ENCODE measurements at places on chromosomes 7 and 10.

DNA sequence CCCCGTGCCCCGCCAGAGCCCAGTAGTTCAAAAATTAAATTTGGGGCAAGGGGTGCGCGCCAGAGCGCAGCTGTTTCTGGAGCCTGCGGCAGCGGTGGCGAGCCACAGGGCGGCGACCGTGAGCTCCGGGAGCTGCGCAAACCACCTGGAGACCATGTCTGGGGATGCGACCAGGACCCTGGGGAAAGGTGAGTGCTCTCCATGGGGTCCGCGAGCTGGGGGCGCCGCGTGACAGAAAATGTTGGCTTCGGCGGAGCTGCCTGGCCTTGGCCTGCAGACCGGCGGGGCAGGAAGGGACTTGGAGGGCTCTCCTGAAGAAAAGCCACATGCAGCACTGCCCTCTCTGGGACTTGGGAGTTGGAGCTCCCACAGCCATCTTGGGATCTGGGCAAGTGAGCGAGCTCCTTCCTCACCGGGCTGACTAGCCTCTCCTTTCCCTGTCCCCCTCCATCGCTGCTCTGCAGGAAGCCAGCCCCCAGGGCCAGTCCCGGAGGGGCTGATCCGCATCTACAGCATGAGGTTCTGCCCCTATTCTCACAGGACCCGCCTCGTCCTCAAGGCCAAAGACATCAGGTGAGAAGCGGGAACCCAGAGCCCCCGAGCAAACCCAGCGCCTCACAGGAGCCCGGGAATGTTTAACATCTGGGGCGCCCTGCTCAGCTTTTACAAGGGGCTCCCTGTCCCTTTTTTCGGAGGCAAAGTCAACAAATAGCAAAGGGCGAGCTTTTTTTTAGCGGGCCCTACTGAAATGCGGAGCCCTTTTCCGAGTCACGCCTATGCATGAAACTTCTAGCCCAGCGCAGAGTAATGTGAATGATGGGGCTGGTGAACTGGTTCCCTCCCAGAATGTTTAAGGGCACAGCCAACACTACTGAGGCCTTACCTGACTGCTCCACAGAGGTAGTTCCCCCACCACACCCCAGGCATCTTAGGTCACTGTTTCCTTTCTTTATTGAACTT, 6.1 kb downstream of the GSTO2 start:
- DNase-seq, result no peak

DNA sequence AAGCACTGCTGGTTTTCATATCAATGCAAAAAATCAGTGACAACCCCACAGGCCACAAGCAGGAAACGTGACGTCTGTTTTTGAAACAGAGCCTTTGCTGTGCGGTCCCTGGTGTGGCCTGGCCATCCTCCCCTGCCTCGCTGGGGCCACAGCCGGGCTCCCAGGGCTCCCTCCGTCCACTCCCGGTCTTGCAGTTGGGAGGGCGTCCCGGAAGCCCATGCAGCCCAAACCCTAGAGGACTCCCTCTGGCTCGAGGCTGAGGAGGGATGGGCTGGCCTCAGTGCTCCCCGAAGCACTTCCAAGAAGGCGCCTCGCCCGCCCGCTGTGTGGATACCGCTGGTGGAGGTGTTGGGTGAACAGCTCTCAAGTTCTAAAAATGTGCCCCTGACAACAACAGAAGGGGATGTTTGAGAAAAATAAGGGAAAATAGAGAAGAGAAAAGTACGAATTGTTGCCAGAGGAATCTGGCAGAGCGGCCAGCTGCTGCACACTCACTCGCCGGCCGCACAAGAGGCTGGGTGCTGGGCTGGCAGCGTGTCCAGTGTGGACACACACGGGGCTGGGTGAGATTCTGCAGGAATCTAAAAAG, 73.5 kb downstream of the ZRANB1 start:
- peak; percentile 5 for DNase-seq

DNA sequence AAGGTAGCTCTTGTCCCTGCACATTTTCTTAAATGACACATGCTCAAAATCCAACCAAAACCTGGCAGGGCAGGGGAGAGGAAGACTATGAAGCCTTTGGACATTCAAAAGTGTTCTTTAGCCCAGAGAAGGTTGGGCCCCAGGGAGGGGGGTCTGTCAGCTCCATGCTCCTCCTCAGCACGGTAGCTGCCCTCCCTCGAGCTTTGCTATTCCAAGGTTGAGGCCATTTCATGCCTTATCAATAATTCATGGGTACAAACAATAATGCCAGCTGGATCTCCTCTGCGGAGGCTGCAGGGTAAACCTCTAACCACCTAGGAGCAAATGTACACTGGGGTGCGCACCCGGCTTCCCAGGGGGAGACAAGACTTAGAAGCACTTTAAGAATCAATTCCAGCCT, 61.5 kb downstream of the SLIT1 start:
- DNase-seq, result no peak

GRCh38 chr10:109831846-109832245, 91.5 kb downstream of the XPNPEP1 start:
- no peak for DNase-seq

- no peak for DNase-seq
These were observed 17.6 kb downstream of the ZDHHC16 start for GRCh38 chr10:97463363-97464132.

GRCh38 chr7:111086532-111086931, 4.4 kb upstream of the LRRN3 start:
- DNase-seq, result no peak

DNA sequence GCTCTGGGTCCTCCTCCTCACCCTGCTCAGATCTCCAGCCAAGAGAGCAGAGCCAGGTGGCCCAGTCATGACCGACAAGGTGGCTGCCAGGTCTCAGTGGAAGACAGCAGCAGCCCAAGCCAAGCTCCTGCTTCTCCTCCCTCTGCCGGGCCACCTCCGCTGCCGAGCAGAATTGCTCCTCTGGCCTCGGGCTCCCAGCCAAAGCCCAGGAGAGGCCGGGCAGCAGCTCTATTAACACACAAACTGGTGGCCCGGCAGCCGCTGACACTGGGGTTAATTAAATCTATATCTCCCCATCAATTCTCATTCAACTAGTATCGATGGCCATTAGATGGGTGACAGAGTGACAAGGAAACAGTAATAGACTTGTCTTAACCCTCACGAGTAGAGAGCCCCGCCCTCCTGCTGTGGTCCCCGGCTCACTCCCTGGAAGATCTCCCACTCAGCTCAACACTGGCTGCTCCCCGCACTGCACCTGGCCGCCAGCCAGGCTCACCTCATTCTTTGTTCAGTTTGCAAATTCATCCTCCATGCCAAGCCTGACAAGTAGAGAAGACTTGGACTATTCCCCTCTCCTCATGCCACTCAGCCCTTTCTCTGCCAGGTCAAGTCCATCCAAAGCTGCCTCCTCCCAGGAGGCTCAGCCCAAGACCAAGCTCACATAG, 74.1 kb upstream of the UNC5B start:
- no peak for DNase-seq

DNA sequence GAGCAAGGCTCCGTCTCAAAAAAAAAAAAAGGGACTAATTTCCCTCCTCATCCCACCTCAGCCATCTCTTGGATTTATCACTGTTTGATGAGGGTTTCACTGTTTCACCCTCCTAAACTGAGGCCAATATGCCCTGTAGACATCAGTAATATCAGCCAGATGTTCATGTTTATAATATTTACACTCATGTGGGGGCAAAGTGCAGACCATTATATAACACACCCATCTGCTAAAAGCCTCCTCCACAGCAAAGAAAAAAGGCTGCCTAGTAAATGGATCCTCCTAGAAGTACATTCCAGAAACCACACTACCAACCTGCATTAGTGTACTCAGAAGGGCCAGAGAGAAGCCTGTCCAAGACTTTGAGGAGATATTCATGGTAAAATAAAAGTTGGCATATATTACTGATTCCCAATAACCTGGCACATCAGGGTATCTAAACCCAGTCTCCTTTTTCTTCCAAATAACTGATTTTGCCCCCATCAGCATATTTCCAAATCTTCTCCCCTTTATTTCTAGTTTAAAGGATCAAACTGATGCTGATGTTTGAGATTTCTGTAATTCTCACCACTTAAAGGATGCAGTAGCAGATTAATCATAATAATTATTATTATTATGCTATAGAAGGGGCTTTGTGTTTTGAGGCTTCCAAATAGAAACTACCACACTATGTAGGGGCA, 55.1 kb downstream of the LGI1 start:
- DNase-seq, result no peak

DNA sequence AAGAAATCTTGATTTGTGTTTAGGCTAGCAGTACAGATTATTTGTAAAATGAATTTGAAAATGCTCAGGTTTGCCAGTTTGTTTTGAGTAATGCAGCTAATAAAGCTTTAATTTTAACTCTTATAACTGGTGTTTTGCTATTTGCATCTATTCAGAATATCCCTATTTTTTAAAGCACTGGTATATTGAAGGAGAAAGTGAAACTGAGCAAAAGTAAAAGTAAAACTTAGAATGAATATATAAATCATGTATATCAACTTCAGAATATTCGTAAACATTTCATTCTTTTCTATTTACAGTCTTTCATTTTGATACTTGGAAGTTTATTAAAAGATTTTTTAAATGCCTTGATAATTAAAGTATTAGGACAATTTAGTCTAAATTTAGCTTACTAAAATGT, 26.2 kb downstream of the TASOR2 start:
- no peak for DNase-seq

GRCh38 chr10:59033622-59034021, 142.8 kb upstream of the PHYHIPL start:
- DNase-seq, result no peak

DNA sequence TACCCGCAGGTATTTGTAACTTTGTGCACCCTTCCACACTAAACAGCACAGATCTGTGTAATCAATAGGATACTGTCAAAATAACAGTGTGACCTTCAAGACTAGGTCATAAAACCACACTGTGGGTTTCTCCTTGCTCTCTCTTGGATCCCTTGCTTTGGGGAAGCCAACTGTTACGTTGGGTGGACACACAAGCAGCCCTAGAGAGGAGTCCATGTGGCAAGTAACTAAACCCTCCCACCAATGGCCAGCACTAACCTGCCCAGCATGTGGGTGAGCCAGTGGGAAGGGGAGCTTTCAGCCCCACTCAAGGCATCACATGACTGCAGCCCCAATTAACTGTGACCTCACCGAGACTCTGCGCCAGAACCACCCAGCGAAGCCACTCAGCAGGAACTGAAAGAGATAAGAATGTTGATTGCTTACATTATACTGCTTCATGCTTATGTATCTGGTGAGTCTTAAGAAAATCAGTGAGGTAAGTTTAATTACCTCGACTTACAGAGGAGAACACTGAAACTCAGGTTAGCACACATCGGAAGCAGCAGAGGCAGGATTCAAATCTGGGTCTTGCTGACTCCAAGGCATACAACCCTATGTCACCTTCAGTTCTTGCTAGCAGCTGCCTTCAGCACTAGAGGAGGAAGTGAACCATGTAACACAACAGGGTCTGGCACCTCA, 9.4 kb upstream of the ZC3HAV1 start:
- no peak for DNase-seq

DNA sequence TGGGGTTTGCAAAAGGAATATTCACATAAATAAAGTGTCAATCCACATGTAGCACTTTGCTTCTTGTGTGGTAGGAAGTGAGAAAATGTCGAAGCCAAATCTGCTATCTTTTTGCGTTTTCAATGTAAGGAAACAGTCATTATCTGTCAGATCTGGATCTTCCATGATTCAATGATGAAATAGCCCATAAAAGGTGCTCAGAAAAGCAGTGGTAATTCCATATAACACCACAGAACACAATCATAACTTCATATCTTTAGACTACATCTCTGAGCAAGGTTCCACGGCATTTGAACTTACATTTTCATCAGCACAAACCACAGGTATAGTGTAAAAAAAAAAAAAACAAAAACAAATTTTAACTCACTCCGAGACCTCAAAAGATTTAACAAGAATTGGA, 39.9 kb upstream of the EGR2 start:
- no peak for DNase-seq

- DNase-seq, result no peak
These were observed 1.9 kb downstream of the DNAH11 start for GRCh38 chr7:21544715-21545114.

GRCh38 chr7:105990727-105991453, 27.8 kb downstream of the CDHR3 start:
- DNase-seq, result no peak

DNA sequence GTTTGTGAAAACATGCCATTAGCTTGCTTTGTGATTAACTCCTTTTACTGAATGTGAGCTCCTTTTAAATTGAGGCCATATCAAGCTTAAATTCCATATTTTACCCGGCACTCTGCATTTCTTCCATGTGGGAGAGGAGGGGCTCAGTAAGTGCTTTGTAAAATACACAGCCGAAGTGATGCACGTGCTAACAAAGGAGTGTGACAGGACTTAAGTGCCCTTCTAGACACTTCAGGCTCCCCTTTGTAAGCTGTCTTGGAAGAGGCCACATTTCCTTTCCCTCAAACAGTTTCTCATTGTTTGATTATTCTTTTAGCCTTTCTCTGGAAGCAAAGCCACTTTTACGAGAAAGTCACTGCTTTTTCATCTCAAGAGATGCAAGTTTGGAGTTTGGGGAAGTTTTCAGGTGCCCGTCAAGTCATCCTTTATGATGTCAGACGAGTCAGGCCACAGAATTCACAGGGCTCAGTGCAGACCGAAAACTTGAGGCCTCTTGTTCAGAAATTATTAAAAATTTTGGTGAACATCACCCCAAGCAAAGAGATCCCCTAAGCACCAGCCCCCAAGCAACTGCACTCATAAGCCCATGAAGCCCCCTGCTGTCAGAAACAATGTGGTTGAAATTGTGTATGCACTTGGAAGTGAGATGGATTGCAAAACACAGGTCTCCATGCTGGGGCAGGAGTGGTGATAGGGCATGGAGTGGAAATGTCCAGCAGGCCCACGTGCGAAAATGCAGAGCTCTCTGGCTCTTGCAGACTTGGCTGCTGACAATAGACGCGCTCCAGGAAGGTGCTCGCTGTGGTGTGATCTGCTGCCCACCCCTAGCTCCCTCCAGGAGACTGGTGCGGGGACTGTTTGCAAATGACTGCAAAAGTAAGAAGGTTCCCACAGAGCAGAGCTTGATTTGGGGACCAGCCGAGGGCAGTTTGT, 11.5 kb downstream of the IKZF1 start:
- DNase-seq, result no peak

GRCh38 chr10:104096692-104097091, 11.0 kb upstream of the COL17A1 start:
- DNase-seq, result no peak

- no peak for DNase-seq
These were observed 35.2 kb downstream of the CCAR1 start for GRCh38 chr10:68756246-68756645.

GRCh38 chr10:80126876-80127275, 5.7 kb upstream of the PLAC9 start:
- no peak for DNase-seq
